A172 (cell line): ENCODE measurements at places on chromosomes 5 and 9.

GRCh38 chr5:44384816-44385215 is 4.4 kb downstream of the FGF10 start:
- no peak for DNase-seq

DNA sequence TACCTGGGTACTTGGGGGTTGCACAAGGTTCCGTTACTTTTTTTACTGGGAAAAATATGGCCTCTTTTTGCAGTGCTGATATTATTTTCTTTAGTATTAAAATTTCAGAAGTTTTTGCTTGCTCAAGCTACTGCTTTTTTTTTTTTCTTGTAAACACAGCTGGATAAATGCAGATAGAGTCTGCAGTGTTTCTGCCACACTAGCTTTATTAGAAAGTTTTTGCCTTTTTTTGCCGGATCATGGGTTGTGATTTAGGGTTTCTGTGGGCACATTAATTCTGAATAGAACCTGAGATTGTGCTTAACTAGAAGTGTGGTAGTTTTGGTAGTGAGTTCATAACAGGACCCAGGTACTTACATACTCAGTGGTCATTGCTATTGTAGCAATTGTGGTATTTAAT is 19.9 kb downstream of the KIAA1958 start:
- no peak for DNase-seq

DNA sequence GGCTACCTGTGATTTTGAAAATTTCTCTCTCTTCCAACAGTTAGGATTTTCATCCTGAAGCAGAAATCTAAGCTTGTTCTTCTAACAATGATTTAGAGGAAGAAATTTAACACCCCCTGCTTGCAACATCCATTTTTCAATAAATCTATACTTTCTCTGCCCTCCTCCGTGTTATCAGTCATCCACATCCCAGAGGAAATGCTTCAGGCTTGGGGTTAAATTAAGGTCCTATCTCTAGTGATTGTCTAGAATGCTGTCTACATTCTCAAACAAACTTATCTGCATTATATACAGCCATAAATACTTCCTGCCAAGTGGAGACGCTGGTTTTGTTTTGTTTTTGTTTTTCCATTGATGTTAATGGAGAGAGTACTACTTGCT is 371.0 kb downstream of the CSNK1G3 start:
- DNase-seq, result no peak

DNA sequence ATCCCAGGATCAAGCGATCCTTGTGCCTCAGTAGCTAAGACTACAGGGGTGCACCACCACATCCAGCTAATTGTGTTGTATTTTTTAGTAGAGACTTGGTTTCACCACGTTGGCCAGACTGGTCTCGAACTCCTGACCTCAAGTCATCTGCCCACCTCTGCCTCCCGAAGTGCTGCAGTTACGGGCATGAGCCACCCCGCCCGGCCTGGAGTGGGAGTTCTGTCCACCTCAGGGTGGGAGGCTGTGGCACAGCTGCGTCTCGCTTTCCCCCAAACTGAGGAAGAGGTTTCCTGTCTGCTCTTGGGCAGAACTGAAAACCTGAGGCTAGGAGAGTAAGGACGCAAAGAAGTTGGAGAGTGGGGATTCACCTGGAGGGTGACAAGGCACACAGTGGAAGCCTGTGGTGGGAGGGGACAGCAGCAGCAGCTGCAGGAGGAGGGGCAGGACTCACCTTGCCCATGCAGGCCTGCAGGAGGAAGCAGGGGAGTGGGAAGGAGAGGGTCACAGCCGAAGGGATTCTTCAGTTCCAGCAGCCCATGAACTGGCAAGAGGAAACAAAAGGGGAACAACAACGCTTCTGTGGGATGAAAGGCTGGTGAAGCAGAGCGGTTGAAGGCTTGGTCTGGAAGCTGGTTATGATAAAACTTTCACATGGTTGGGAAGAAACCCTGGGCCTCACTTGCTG is 181.4 kb downstream of the GAS1 start:
- DNase-seq, result no peak

GRCh38 chr5:167716126-167716775 is 575.2 kb upstream of the WWC1 start:
- DNase-seq, result no peak
